A549 treated with dexamethasone at 1 μM for 4 hours (cell line): ENCODE measurements at places on chromosomes 16 and 17. TPM values are rescaled to one million over a fixed set of nuclear protein-coding genes. Genes with fewer than 3 reads are reported as not detected.

Gene TBC1D3C
- not detected in 5 replicates for total RNA-seq

Gene ODAD4
- 1.1 to 2.1 TPM (median 1.4 TPM) in 5 replicates for total RNA-seq

Gene HSD11B2
- 1.6 to 3.3 TPM (median 2.4 TPM) in 5 replicates for total RNA-seq

Gene FSCN2
- 0.77 to 1.7 TPM (median 1.1 TPM) in 5 replicates for total RNA-seq

Gene ABCC11
- 0.11 to 0.21 TPM (median 0.14 TPM) in 4 of 5 replicates, not detected in the other for total RNA-seq
